ENCODE measurements at places on chromosomes 6 and 20.

DNA sequence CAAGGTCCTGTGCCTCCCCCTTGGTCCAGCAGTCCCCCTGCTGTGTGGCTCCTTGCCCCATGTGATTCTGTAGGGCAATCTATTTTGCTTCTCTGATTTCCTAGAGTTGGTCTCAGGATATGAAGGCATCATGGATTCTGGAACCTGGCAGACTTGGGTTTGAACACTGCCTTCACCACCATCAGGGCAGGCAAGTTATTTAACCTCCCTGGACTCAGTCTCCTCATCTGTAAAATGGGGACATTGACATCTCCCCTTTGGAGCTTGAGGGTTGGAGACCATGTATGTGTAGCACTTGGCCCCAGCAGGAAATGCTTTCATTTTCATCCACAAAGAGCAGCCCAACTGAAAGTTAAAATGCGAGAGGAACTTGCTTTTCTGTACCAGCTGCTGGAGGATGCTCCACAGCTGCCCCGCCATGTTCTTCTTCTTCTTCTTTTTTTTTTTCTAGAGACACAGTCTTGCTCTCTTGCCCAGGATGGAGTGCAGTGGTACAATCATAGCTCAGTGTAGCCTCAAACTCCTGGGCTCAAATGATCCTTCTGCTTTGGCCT is 6.7 kb downstream of the TOX2 start:
- no peak for DNase-seq

DNA sequence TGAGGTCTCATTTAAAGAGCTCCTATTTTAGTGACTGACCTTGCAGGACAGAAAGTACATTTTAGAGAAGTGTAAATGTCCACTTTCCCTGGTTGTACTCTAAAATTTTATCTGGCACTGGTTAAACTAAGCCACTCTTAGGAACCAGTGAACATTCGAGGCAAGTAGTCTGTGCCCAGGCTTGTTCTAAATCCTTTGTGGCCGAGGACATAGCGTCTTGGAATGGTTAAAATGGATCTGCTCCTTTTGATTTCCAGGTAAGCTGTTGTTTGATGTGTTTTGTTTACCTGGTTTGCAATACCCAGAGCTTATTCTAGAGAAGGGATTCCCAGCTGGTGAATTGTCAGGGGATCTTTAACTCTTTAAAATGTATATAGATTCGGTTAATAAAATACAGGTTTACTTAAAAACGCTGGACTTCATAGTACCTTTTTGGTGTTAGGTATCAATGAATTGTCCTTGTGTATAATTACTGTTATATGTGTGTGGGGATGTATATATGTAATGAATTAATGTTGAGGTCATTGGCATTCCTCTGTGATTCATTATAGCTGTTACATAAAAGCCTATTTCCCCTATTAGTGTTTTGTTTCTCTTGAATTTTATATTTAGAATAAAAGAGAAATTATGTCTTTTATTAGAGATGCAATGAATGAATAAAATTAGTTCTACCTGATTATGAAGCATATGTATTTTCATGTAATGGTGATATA is 15.8 kb downstream of the SNX9 start:
- DNase-seq, result no peak

DNA sequence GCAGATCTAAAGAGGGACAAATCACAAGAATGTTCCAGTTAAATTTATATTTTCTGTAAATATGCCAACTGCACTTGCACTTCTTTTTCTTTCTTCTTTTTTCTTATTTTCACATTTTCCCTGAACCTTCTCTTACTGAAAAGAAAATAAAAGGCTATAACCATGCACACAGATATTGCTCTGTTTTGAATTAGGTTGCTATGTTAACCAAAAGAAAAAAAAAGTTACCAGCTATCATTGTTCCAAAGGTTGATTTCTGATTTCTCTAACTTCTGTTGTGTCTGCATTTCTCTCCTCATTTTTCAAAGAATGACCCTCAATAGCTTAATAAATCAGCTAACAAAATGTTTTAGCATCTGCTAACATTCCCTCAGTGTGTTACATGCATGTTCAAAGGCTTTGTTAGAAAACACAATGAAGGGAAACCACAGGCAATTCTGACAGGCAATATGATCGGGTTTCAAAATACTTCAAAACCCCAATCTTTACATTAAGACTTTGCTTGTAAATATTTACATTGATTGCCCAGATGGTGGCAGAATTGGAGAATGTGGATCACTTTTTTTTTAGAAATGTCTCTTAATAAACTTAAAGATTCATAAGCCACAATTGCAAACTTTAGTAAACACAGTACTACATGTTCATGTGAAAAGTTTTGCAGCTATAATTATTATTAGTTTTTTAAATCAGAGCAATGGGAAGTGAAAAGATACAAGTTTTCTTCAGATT is 928.3 kb upstream of the FLRT3 start:
- DNase-seq, result no peak

- no peak for DNase-seq
Observed at GRCh38 chr20:2751878-2752566, 48.4 kb downstream of the CPXM1 start.

DNA sequence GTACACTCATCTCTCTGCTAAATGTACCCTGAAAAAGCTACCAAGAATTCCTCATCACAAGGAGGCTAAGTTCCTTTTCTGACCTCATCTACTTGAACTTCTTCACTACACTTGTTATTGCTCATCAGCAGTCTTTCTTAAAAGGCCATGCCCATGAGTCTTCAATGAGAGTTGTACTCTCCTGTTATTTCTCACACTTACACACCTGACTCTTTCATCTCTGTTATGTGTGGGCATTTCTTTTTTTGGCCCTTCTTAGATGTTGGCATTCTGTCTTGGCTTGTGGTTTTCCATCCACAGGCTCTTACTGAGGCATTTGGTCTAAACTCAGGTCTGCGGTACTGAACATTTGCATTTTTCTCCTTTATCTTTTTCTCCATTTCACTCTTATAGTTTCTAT is 10.7 kb upstream of the SLC17A1 start:
- DNase-seq, result no peak

DNA sequence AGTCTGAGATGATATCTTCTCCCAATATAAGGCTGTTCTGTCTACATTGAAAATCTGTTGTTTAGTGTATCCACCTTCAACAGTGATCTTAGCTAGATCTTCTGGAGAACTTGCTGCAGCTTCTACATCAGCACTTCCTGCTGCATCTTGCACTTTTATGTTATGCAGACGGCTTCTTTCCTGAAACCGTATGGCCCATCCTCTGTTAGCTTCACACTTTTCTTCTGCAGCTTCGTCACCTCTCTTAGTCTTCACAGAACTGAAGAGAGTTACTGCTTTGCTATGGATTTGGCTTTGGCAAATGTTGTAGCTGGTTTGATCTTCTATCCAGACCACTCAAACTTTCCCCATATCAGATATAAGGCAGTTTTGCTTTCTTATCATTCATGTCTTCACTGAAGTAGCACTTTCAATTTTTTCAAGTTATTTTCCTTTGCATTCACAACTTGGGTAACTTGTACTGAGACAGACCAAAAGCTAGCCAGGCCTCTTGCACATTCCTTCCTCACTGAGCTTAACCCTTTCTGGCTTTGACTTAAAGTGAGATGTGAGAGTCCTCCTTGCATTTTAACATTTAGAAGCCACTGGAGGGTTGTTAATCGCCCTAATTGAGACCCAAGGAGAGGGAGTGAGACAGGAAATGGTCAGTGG is 110.1 kb downstream of the PREP start:
- no peak for DNase-seq

- no peak for DNase-seq
Observed at GRCh38 chr6:75167325-75167724, 38.5 kb downstream of the COL12A1 start.

DNA sequence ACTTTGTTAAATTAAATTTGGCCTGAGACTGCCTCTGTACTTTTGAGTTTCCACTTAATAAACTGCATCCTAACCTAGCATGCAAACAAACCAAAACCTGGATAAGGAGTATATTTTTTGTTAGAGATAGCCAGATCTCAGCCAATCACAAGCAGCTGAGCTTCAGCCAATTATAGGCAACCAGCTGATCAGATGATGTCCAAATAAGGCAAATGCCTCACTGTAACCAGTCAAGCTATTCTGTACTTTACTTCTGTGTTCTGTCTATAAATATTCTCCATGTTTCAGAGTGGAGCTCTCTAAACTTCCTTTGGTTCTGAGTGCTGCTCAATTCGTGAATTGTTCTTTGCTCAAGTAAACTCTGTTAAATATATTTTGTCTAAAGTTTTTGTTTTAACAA is 194.6 kb upstream of the RGS17 start:
- DNase-seq, result no peak

GRCh38 chr6:90362318-90362717 is 65.7 kb upstream of the BACH2 start:
- no peak for DNase-seq

- no peak for DNase-seq
Observed at GRCh38 chr20:16810216-16810615, 62.1 kb downstream of the OTOR start.

GRCh38 chr6:25570578-25570977 is 81.4 kb upstream of the SCGN start:
- no peak for DNase-seq

- no peak for DNase-seq
Observed at GRCh38 chr6:17542243-17542642, 57.9 kb upstream of the FAM8A1 start.

- no peak for DNase-seq
Observed at GRCh38 chr6:122649701-122650100, 39.5 kb downstream of the PKIB start.

DNA sequence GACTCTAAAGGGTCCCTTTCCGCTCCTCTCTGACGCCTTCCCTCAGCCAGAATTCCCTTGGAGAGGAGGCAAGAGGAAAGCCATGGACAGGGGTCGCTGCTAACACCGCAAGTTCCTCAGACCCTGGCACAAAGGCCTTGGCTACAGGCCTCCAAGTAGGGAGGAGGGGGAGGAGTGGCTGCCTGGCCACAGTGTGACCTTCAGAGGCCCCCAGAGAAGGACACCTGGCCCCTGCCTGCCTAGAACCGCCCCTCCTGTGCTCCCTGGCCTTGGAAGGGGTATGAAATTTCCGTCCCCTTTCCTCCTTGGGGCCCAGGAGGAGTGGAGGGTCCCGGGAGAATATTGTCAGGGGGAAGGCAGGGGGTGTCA is 2.7 kb downstream of the VEGFA start:
- no peak for DNase-seq

DNA sequence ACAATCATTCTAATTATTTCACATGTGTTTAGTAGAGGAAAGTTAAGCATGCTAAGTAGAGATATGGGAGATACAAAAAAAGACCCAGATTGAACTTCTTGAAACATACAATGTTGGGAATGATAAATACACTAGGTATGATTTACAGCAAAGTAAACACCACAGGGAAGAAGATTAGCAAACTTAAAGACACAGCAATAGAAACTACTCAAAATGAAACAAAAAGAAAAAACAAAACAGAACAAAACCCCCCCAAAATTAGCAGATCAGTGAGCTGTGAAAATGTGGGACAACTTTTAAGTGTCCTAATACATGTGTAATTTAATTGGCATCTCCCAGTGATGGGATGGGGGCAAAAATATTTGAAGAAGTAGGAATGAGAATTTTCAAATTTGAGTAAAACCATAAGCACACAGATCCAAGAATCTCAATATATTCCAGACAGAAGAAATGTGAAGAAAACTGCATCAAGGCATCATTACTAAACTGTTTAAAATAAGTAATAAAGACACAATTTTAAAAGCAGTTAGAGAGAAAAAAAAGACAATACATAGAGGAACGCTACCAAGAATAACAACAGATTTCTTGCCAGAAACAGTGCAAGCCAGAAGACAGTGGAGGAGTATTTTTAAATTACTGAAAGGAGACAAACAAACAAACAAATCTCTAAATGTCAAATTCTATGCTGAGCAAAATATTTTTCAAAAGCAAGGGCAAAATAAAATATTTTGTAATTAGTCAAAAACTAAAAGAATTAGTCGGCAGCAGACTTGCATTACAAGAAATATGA is 473.7 kb downstream of the QKI start:
- no peak for DNase-seq

DNA sequence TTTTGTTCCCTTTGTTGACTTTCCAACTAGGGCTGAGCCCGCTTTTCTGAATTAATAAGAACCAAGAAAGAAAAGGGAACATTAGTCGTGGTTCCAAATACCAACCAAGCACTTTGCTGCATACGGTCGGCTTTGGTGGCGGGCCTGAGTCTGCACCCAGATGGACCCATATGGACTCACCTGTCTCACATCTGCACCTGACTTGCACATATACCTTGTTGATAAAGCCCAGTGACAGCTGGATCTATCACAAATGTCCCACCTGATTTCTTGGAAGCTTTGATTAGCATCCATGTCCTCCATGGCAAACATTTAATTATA is 39.0 kb downstream of the TPD52L1 start:
- DNase-seq, result no peak

GRCh38 chr6:109241199-109241598 is 141.1 kb downstream of the CD164 start:
- no peak for DNase-seq

DNA sequence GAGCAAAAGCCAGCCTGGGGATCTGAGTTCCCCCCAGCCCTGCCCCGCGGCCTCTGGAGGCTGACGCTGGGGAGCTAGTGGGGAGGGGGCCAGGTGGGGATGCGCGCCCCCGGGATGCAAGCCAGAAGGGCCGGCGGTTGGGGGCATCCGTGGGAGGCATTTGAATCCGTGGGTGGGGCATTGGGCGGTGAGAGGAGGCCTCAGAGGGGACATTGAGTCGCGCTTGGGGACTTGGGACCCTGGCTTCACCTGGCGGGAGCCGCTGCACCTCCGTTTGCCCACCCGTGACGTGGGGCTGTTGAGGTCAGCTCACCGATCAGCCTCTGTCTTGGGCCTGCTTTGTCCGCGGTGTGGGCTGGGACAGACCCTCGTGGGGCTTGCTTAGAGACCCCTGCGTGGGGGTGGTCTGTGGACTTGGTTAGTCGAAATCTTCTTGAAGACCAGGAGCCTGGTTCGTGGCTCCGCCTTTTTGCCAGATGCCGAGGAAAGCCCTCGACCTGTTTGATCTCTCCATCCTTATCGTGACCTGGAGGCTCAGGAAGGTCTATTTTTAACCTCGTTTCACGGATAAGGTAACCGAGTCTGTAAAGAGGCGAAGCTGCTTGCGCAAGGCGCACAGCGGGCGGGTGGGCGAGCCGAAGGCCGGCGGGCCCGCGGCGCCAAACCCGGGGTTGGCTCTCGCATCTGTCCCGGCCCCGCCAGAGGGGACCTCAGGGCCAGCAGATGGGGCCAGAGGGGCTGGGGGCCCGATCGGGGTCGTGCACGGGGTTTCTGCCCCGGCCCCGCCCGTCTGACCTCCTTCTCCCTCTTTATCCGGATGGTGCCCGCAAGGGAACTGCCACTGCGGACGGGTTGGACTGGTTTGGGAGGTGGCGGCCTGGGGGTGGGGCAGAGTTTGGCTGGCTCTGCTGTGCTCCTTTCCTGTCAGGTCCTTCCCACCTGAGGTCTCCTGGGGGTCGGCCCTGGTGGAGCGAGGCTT is 8.3 kb downstream of the FAM110A start:
- DNase-seq, result no peak

GRCh38 chr6:151060096-151060765 is 179.5 kb upstream of the AKAP12 start:
- DNase-seq, result no peak

GRCh38 chr6:142746524-142746923 is 198.5 kb downstream of the HIVEP2 start:
- DNase-seq, result no peak

All from smooth muscle cell of the brain vasculature (primary cell).